ENCODE measurements at places on chromosomes 5 and 9.

GRCh38 chr9:126536841-126537465 is 76.8 kb upstream of the LMX1B start:
- DNase-seq: no peak

GRCh38 chr5:38265546-38266179 is 7.3 kb downstream of the EGFLAM start:
- no peak for DNase-seq

GRCh38 chr9:128061275-128061960 is 5.7 kb downstream of the NAIF1 start:
- DNase-seq: no peak

GRCh38 chr9:96150324-96151227 is 151.4 kb downstream of the HSD17B3 start:
- peak; percentile 11 for DNase-seq

GRCh38 chr5:78803353-78803752 is 154.8 kb upstream of the LHFPL2 start:
- DNase-seq: no peak

GRCh38 chr5:181191526-181192336 is 13.3 kb downstream of the TRIM7 start:
- peak; percentile 95 for DNase-seq

GRCh38 chr5:68449380-68449779 is 233.8 kb downstream of the PIK3R1 start:
- DNase-seq: no peak

DNA sequence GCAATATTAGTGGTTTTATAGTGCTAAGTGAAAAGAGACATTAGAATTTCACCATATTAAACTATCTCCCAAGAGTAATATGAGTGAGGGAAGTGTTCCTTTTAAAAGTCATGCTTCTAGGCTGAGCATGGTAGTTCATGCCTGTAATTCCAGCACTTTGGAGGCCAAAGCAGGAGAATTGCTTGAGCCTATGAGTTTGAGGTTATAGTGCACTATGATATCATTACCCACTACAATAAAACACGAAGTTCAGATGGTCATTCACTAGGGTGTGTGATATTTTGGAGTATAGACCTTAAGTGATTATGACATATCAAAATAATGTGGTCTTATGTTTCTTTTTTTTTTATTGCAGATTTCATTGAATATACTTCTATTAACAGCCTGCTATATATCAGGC is 6.7 kb downstream of the KIF2A start:
- DNase-seq: no peak

- DNase-seq: no peak
Observed at GRCh38 chr5:131279204-131279603, 15.4 kb downstream of the CDC42SE2 start.

- no peak for DNase-seq
Observed at GRCh38 chr5:171999877-172000276, 6.6 kb downstream of the FBXW11 start.

DNA sequence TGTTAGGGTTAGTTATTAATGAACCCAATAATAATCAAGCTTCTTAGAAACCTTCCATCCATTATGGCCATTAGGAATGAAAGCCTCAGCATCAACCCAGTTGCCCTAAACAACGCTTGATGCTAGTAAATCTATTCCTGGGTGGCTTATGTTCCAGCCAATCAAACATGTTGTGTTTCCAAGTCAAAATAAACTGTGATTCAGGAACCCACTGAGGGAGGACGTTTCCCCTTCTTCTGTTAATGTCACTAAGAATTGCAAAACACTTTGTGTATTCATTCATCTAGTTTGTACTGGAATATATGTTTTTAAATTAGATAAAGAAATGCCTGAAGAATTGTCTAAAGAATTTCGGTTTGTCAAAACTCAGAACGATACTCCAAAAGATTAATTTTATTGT is 142.5 kb upstream of the MSX2 start:
- no peak for DNase-seq

DNA sequence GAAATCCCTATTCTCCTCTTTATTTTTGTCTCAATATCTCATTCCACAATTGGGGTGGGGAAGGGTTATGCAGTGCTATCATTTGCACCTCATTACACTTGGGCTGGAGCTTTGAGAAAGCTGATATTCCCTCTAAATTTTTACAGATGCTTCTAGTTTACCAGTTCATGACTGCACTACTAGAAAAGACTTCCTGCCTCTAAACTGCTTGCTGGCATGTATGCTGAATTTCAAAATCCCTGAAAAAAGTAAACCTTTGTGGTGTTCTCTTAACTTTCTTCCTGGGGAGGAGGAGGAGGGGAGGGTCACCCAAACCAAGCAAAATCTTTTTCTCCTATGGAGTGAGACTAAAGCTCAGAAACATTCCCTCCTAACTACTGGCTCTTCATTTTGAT is 45.1 kb downstream of the BNC2 start:
- DNase-seq: no peak

- no peak for DNase-seq
Observed at GRCh38 chr5:22249209-22249729, 603.9 kb downstream of the CDH12 start.

DNA sequence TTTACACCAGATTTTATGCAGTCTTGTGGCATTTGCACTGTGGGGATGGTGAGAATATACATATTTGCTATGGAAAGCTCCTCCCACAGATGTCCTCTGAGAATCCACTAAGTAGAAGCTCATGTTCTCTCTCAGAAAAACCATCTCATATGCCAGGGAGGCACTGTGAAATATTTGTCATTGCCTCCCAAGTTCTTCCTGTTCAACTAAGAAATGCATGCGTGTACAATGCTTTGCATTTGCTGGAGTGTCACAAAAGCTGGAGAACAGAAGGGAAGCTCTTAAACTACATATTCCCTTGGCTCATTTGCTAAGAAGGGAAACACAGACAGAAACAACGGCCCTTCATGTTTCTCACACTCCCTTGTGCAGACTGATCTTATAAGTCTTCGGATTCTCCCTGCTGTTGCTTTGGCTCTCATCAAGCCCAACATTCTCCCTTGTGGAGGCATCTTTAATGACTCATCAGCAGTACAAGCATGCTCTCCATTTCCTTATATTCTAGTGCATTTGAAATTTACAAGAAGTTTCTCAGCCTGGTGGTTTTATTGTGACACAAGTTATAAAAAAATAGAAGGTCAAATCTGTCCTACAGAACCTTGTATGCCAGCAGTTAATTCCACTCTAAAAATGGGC is 220.6 kb downstream of the TRIM36 start:
- no peak for DNase-seq

DNA sequence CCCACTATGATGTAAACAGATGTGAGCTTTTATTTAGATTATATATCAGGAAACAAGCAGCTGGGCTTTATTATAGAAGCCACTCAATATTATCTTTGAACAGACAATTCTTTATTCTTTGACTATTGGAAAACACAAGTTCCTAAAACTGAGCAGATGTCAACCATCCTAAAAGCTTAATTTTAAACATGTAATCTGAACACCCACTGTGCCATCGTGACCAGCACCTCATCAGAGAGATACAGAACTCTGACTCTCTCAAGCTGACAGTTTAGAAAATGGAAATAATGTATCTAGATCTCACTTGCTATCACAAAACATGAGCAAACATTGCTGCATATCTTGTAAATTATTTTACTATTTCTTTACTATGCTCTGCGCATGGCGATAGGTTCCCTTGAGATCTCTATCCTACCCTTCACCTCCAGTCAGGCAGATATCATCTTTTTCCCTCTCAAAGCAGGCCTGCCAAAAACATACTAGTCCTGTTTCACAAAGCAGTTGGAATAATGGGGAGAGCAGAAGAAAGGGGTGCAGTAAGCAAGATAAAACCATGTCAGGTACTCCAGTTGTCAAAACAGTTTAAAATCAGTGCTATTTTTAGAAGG is 151.0 kb downstream of the KIAA0825 start:
- DNase-seq: no peak

- DNase-seq: no peak
Observed at GRCh38 chr5:92401492-92401891, 1018.4 kb upstream of the ARRDC3 start.

DNA sequence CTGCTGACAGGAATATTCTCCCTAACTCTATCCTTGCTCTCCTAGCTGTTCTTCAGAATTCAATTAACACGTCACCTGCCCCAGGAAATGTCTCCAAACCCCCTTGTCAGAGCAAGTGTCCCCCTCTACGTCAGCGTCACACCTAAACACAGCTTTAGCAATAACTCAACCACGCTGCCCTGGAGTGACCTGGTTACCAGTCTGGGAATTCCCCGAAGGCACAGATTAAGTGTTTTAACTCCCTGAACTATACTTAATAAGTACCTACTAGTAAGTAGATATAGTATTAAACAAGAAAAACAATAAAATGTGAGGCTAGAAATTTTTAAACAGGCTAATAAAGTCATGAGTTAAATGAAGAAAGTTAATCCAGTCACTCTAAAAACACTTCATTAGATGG is 78.4 kb downstream of the FANCC start:
- DNase-seq: no peak

DNA sequence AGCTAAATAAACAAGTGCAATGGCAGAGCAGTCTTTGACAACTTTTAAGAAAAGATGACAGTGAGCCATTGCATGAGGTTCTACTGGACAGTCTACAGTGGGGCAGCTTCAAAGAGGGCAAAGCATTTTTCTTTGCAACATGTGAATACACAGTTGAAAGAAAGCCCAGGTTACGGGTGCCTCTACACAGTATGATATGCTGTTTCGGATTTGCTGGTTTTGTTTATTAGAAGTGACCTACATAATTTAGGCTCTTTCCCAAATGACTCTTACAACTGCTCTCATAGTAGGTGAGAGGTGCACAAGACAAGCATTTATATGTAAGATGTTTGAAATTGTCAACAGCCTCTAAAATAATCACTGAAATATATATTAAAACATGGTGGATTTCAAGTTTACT is 62.4 kb downstream of the MEF2C start:
- DNase-seq: no peak

DNA sequence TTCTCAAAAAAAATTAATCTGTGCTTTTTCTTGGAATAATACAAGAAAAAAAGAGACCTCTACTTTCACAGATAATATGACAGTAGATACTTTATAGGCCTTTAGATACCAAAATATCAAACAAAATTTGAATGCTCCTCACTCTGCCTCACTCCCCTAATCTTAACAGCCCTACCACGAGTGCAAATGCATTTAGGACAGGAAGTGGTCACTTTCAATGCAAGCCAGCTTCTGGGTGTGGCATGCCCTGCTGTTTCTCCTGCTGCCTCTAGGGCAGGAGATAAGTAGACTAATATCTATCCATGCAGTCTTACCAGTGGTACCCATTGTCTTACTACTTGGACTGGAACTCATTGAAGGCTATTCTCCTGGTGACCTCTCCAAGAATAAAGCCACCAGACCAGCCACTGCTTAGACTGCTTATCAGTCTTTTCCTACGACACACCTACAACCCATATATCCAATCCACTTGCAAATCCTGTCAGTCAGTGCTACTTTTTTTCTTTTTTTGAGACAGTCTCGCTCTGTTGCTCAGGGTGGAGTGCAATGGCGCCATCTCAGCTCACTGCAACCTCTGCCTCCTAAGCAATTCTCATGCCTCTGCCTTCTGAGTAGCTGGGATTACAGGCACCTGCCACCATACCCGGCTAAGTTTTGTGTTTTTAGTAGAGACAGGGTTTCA is 23.0 kb downstream of the FRRS1L start:
- no peak for DNase-seq

GRCh38 chr5:167578977-167579692 is 712.3 kb upstream of the WWC1 start:
- DNase-seq: no peak

DNA sequence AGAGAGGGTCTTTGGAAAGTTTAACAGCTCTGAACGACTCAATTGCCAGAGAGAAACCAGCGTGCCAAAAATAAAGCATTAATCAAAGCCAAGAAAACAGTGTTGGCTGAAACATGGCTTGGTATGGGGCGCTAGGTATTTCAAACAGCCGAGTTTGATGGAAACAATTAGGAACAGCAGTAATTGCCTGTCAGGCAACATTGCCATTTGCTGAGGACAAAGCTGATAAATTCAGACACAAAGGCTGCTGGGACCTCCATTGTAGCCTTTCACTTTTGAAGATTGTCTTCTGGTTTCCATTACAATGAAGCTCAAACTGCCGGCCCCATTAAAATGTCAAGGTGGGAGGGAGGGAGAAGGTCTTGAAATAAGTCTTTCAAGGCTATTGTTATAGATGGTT is 125.4 kb upstream of the SPDL1 start:
- DNase-seq: no peak

- DNase-seq: no peak
Observed at GRCh38 chr5:95060098-95060497, 224.8 kb downstream of the MCTP1 start.

- DNase-seq: no peak
Observed at GRCh38 chr5:94313188-94313587, 305.2 kb downstream of the KIAA0825 start.

DNA sequence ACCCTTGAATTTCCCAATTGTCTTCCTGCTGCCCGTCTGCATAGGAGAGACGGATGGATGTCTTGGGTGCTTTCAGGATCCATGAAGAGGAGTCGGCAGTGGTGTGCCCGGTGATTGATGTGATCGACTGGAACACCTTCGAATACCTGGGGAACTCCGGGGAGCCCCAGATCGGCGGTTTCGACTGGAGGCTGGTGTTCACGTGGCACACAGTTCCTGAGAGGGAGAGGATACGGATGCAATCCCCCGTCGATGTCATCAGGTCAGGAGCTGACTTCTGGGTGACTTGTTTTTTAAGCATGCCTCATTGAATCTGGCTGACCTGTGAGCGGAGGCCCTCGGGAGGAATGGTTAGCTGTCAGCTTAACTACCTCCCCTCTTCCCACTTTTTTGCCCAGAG is 24.2 kb downstream of the GALNT12 start:
- no peak for DNase-seq

GRCh38 chr5:162091336-162091735 is 23.8 kb downstream of the GABRG2 start:
- DNase-seq: no peak

DNA sequence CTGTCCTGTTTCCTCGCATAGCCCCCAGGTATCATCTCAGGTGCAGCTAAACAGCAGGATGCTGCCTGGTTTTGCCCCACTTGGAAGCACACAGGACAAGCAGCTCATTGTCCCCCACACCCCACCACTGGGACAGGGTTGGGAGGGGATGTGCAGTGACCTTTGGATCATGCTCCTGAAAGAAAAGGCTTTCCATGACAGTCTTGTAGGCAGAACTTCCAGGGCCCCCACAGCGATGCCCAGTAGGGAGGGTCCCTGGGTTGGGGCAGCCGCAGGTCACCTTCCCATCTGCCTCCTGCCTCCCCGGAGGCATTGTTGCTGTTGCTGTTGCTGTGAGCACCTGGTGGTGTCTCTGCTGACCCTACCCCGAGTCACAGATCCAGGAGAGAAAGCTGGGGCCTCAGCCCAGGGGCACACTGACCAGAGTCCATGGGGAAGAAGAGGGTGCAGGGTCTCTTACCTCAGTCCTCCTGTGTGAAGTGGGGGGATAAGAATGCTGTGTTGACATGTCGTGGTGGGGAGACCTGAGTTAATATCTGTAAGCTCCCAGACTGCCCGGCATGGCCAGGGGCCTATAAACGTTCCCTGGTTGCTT is 8.5 kb downstream of the CEP72 start:
- DNase-seq: no peak

- no peak for DNase-seq
Observed at GRCh38 chr9:83544002-83544698, 5.9 kb upstream of the FRMD3 start.
